ENCODE measurements at places on chromosomes 5 and 9.

DNA sequence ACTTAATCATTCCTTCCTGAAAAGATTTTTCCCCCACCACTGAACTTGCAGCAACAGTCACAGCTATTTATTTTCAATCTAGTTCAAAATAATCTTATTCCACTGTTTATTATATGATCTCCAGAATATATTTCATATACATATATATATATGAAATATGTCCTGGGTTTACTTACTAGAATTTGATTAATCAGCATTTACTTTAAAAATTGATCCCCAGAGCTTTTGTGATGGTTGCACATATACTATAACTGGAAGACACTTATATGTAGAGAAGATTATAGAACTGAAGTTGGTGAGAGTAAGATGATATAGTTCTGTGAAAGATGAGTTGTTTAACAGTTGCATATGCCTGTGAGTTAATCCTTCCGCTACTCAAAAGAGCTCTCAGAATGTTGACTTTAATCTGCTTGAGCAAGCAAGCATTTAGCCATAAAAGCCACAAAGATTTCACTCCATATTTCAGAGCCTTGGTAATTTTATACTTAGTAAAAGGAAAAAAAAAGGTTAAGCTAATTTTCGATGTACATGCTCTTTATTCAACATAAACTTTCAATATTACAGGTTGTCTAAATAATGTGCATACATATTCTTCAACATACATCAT is 399.3 kb upstream of the CDH9 start:
- no peak for DNase-seq

DNA sequence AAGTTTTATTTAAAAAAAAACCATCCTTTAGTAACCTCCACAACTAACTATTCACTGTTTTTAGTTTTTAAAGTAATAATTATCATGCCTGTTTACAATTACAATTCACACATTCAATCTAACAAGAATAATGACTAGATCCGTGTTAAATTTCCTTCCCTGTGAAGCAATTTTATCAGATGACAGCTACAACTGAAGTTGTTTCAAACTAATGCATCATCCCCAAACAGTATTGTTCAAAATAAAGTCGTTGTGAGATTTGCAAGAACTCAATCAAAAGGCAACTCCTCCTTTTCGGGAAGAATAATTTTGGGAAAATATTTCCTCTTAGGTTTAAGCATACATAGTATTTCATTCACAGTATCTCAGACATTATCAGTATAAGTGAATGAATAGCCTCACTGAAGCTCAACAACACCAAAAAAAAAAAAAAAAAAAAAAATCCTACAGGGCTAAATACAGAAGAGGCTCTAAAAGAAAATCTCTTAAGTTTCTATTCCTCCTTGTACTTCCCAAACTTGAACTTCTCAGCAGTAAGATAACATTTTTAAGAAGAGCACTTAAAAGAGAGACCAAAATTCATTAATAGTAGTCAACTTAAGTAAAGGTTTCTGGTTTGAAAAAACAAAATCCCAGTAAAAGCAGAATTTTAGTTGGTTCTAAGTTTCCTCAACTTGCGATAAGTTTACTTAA is 9.4 kb downstream of the C9orf72 start:
- DNase-seq: no peak

GRCh38 chr5:141845371-141845851 is 32.8 kb downstream of the PCDH1 start:
- DNase-seq: peak; percentile 90

DNA sequence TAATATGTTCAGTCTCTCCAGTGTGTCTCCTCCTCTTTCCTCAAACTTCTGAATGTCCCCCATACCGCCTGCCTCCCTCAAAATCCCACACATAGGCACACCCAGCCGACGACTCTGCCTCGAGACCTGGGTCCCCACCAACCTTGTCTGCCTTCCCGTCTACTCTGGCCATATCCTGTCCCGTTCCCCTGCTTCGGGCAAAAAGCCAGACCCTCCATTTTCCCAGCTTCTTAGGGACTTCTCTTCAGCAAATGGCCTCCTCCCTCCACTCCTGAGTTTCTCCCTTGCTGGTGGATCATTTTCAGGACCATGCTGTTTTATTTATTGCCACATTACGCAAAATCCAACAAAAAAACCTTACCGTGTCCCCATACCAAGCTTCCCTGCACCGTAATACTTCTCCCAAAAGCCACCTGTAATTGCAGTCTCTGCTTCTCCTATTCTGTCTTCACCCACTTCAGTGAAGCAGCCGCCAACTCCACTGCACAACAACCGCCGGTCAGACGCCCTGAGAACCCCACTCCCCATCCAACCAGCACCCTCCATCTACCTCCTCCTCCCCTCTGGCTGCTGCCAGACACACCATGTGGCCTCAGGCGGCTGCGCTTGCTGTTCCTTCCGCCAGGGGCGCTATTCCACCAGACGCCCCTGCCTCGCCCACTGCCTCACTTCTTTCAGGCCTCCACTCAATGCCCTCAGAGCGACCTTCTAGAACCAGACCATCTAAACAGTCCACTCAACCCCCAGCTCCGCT is 117.0 kb downstream of the TRPM6 start:
- DNase-seq: peak; percentile 56

DNA sequence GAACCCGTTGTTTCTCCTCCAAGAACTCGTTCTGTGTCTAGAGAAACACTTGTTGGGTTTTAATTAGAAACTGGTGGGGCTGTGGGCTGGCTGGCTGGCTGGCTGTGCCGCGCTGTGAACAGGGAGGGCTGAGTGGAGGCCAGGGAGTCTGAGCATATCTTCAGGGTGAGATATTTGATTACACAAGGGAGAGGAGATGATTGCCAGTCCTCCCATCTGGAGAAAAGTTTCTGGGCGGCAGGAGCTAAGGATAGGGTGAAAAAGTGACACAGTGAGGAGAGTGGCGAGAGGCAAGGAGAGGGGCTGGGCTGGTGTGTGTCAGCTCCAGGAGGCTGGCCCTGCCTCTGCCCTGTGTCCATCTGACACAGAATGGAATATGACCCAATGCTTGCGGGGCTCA is 63.0 kb downstream of the GDNF start:
- no peak for DNase-seq

- DNase-seq: no peak
Measured at GRCh38 chr5:142641711-142642110, 44.2 kb downstream of the FGF1 start.

- peak; percentile 75 for DNase-seq
Measured at GRCh38 chr5:75616971-75617621, 5.8 kb downstream of the ANKDD1B start.

GRCh38 chr5:132500931-132501628 is 10.5 kb upstream of the IRF1 start:
- peak; percentile 76 for DNase-seq

- no peak for DNase-seq
Measured at GRCh38 chr9:97280755-97281330, 26.6 kb upstream of the CCDC180 start.

- no peak for DNase-seq
Measured at GRCh38 chr5:171939951-171940350, 66.5 kb downstream of the FBXW11 start.

DNA sequence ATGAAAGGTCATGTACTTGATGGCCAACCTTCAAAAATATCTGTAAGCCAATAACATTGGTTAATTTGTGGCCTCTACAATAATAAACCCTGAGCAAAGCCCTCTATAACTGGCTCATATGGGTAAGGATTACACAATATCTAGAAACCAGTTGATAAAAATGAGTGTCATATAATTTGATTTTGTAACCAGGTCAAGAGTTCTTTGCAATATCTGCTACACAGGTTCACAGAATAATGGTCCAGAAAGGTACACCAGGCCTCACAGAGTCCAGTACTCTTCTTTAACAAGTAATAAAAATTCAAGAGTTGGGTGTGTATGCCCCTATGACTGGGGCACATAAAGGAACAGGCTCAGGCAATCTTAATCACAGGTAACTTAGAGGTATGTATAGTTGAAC is 95.3 kb downstream of the AUH start:
- DNase-seq: no peak

- DNase-seq: no peak
Measured at GRCh38 chr5:151154931-151155774, 2.4 kb downstream of the ANXA6 start.

DNA sequence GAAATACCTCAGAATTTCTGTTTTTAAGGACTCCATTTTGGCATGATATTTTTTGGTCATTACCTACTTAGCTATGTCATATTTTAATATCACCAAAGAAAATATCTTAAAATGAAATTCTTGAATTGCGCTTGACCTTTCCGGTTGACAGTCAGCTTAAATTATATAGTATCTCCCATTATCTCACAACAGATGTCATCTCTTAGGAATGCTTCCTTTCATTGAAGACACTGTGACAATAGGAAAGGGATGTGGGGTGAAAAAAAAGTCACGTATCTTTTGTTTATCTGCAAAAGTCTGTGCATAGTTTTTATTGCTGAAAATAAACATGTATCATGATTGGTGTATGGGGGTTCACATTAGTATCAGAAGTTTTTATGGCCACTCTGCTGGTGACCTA is 105.8 kb downstream of the INVS start:
- no peak for DNase-seq

Measured in NCI-H82 (cell line).